Renal cortical epithelial cell (primary cell): ENCODE measurements at places on chromosomes 4 and X.

DNA sequence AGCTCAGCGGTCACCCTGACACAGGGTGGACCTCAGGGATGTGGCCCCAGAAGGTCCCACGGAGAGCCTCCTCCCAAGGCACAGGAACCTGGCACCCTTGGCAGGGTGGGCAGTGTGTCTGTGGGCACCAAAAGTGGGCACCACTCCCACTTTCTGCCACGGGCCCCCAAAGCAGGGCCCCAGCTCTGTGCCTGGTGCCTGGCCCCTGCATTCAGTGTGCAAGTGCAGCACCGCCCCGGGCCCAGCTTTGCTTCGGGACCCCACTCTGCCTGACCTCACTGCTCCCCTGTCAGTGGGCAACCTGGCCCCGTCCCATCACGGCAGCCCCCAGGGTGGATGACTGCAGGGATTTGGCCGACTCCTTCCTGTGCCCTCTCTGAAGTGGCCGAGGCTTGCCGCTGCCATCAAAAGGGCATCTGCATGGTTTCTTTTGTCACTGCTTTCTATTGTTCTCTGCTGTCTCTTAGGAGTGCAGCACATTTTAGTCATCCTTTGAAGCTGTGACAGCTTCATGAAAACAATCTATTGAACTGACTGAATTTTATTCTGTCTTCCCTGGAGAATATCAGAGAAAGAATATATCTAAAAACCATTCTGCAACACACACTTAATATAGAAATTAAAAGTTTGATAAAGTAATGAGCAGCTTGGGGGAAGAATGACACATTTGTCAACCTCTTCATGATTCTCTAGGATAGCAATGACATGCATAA, 302.4 kb downstream of the FAM47B start:
- DNase-seq: no peak

DNA sequence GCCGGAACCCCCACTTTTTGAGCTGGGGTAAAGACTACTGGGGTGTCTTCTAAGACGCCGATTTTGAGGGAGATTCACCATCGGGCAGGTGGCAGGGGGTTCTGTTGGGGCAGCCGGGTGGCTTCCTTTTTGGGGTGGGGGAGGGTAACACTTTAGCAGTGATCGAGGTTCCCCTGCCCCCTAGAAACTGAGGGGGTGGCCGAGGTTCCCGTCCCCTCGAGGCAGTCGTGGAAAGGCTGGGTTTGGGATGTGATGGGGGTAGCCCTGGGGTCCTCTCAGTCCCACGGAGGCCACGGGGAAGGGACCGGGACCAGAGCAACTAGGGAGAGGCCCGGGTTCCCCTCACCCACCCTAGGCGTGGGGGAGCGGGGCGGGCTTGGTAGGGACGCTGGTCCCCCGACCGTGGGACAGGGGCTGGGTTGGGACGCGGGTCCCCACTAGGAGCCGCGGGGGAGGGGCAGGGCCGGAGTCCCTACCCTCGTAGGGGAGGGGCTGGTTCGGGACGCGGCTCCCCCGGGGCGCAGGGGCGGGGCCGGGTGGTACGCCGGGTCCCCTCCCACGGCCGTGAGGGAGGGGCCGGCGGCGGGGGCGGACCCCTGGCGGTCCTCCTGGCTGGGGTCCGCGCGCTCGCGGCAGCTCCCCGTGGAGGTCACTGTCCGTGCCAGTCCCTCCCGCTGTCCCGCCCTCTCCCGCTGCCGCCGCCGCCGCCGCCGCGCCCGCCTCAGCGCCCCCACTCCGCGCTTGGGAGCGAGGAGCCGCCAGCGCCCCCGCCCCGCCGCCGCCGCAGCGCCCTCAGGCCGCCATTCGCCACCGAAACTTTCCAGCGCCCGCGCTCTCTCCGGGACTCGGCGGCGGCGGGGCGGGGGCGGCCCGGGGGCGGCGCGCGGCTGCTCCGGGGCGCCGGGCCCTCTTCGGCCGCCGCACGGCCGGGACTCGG, at the start of gene TBL1X:
Gene TBL1X, plus strand, starts transcription at position 624 of the 937 bp plus-strand sequence. CDS start 188,529 bp downstream, outside the sequence.
- no peak for DNase-seq

- no peak for DNase-seq
These were observed 134.1 kb upstream of the C1QTNF7 start for GRCh38 chr4:15293711-15294110.

DNA sequence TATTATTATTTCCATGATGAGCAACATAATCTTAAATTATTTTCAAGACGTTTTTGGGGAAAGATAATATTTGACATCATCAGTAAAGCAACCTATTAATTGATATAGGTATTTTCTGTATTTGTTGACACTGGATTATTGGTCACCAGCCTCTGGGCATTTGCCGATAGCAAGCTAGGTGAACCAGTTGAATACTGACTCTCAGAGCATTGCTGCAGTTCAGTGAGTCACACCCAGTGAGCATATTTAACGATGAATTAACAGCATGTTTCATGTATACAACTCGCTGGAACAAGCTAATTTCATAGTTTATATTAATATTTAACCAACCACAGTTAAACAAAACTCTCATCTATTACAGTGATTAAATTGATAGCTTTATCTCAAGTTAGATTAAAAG, 1006.0 kb upstream of the DIAPH2 start:
- DNase-seq: no peak

GRCh38 chrX:46918434-46918833, 6.2 kb downstream of the JADE3 start:
- no peak for DNase-seq
